Stimulated activated CD4-positive, alpha-beta T cell treated with anti-CD3 and anti-CD28 coated beads, Interleukin-12 subunit alpha, Interleukin-12 subunit beta, amount 100 ng/mL, for 4 hours (primary cell): ENCODE measurements at places on chromosomes 1 and 21.

- no peak for DNase-seq
These were observed 4.1 kb upstream of the FAM110D start for GRCh38 chr1:26154750-26155149.

DNA sequence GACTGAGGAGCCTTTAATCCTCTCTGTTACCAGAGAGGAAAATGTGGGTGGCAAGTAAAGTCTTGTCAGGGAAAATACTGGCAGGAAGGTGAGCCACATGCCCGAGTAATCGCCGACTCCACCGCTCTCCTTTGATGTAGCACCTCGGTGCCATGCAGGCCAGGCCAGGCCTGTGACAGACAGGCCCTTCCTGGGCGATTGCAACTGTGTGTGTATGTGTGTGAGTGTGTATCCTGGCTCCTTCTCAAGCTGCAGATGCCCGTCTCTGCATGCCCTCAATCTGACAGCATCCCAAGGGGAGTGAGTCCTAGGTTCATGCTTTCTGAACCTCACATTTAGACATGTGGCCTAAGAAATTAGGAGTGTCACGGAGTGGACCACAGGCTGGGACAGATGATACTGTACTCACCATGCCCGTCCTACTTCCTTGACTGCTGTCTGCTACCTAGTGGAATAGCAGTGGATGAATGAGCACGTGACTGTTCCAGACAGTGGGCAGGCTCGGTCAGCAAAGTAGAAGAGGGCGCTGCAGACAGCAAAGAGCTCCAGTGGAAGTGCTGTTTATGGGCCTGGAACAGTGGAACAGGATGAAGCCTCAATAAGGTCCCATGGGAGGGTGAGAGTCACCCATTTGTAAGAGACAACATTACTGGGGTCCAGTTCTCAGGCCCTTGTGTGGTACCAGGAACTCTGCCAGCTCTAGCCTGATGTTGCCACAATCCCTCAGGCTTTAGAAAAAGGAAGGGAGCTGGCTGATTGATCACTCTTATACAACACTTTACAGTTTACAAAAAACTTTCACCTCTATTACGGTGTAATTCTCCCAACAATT lies 25.3 kb downstream of the SERTAD4 start:
- DNase-seq = no peak

GRCh38 chr1:237211031-237211430 lies 169.0 kb downstream of the RYR2 start:
- DNase-seq = no peak

GRCh38 chr1:67803380-67804279 lies 29.6 kb downstream of the GNG12 start:
- no peak for DNase-seq

DNA sequence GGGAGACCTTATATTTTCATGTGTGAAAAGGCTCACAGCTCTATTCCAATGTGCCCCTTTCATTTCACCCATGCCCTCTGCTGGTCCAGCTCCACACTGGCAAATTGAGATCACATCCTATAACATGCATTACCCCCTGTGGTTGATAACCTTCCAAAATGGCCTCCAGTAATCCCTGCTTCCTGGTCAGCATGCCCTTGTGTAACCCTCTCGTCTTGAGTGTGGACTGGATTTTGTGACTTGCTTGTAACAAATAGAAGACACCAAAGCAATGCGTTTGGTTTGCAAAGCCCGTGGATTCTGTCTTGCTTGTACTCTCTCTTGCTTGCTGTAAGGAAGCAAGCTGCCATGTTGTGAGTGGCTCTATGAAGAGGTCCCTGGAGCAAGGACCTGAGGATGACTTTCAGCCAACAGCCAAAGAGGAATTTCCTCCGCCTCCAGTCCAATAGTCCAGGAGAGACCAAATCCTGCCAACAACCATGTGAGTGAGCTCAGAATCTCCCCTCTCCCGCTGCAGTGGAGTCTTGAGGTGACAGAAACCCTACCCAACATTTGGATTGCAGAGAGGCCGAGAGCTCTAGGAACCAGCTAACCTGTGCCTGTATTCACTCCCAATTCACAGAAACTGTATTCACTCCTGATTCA lies 17.4 kb downstream of the KCNA10 start:
- no peak for DNase-seq

- no peak for DNase-seq
These were observed 110.5 kb upstream of the COA6 start for GRCh38 chr1:234262754-234263105.

- no peak for DNase-seq
These were observed 21.6 kb downstream of the ARMH1 start for GRCh38 chr1:44696101-44696500.

DNA sequence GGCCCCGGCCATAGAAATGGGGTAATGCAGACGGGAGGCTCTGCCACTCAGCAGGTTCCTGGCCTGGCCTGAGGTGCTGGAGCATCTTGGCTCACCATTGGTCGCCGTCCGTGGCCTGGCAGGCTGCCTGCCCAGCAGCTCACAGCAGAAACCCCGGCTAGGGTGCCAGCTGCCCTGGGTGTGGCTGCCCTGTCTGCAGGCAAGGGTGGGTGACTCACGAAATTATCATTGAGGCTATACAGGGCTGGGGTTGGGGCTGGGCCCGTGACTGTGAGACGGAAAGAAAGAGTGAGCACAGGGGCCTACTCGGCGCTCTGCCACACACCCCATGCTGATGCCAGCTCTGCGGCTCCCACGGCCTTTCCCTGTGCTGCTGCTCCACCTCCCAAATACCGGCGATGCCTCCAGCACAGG lies 8.0 kb upstream of the PKP1 start:
- no peak for DNase-seq

- DNase-seq = no peak
These were observed 82.8 kb upstream of the ST6GALNAC5 start for GRCh38 chr1:76784502-76784901.

DNA sequence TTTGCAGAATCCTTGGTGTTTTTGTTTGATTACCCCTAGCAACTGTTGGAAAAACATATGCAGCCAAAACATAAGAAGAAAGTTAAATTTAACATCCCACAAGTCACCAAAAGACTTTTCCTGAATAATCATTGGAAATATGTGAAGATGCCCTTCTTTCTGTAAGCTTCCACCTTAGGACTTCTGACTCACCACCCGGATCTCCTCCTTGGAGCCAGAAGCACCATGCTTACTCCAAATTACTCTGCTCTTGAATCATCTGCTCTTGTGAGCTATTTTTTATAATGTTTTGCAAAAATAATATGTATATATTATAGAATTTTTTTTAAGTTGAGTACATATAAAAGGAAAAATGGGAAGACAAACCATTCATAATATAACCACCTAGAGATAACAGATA lies 391.7 kb downstream of the KCTD3 start:
- DNase-seq = no peak

GRCh38 chr1:199040076-199040905 lies 401.5 kb downstream of the PTPRC start:
- no peak for DNase-seq
